ENCODE measurements at places on chromosomes 12 and 14. TPM values are rescaled to one million over a fixed set of nuclear protein-coding genes. Genes with fewer than 3 reads are reported as not detected.

DNA sequence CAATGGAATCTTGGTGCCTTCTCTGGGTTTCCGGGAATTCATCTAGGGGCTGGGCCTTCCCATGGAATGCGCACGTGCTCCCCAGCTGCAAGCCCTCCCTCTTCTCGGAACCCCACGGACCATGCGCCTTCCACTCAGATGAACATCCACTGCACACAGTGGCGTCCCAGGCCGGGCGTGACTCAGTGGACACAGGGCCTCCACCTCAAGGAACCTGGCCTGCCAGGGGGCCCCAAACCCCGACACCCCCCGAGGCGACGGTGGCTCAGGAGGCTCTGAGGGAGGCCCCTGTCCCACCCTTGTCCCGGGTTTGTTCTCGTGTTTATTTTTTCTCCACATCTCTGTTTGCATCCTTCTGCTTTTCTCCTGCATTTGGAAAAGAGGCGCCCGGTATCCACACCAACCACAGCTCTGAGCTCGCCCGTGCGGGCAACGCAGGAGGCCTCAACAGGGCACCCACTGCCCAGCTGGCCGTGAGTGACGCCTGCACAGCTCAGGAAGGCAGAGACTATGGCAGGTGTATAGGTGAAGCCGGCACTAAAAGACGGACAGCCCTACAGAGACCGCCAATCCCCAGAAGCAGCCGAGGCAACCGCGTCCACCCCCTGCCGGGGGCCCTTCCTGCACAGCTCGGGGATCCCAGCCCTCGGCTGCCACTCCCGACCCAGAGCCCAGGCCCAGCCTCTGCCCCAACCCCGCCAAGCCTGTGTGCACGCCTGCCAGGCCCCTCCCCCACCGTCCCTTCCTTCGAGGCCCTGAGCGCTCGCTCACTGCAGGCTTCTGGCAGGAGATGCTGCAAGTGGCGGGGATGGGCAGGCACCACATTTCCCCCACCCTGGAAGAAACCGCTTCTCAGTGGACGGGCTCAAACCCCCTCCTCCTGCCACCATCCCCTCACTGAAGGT lies 23.8 kb upstream of the GALNT9 start:
- H3K27me3 ChIP-seq, result peaks cover 52% of the 10 kb centered on the region
- H3K4me3 ChIP-seq, result no peak overlapping the region
- H3K4me1 ChIP-seq, result no peaks in the 10 kb centered on the region
- no peak overlapping the region for H3K27ac ChIP-seq

DNA sequence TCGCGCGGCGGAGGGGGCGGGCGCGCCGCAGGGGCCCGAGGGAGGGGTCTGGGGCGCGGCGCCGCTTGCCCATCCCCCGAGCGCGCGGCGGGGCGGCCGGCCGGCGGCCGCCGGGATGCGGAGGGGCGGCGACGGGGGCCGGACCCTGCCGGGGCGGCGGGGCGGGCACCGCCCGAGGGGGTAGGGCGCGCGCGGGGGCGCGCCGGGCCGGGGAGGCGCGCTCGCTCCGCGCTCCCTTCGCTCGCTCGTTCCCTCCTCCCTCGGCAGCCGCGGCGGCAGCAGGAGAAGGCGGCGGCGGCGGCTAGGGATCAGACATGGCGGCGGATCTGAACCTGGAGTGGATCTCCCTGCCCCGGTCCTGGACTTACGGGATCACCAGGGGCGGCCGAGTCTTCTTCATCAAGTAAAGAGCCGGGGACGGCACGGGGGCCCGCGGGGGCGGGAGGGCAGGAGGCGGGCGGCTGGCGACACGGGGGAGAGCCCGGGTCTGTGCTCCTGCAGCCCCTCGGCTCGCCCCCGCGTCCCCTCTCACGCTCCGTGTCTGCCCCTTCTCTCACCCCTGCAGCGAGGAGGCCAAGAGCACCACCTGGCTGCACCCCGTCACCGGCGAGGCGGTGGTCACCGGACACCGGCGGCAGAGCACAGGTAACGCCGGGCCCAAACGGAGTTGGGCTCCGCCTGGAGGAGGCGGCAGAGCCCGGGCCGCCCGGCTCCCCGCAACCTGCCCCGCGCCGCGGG lies at the start of gene PLEKHA5:
Gene PLEKHA5 (plus strand): TSS at position 248 of the 738 bp plus-strand sequence. CDS start 67 bp downstream, at position 315.
- no peaks in the 10 kb centered on the region for H3K4me1 ChIP-seq
- peak; percentile 58 for DNase-seq
- no peaks in the 10 kb centered on the region for H3K27me3 ChIP-seq
- peak within 1 kb of the TSS; percentile 92 for H3K27ac ChIP-seq
- peak within 1 kb of the TSS; percentile 95 for H3K4me3 ChIP-seq

GRCh38 chr14:65850429-65851135 lies 438.1 kb downstream of the FUT8 start:
- H3K4me1 ChIP-seq, result no peaks in the 10 kb centered on the region
- no peak overlapping the region for H3K4me3 ChIP-seq

- no peaks in the 10 kb centered on the region for H3K4me1 ChIP-seq
- H3K4me3 ChIP-seq, result no peak overlapping the region
These were observed 269.2 kb downstream of the KSR2 start for GRCh38 chr12:117699575-117699974.

Gene POTEG
- total RNA-seq, result not detected
